HTR-8/SVneo (cell line): ENCODE measurements at places on chromosomes 6 and 20.
A peak's percentile ranks its signal among the peaks of the same experiment; 100 is the strongest.

GRCh38 chr6:52994839-52995088 lies 320 bp downstream of the GSTA4 start:
- DNase-seq, result peak; percentile 30

DNA sequence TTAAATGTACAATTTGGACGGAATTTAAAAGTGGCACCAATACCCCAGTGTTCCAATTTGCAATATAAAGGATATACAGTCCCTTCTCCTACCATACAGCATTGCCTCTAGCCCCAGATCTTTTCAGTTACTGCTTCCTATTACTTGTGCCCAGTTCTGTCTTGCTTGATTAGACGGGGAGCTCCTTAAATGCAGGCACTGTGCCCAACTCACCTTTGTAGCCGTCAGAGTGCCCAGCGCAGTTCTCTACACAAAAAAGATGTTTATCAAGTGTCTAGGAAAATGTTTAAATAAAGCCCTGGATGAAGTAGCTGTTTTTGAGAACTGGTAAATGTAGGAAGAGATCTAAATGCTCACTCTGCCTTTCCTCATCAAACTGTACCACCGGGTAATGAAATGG lies 7.6 kb downstream of the TAP2 start:
- DNase-seq, result no peak

DNA sequence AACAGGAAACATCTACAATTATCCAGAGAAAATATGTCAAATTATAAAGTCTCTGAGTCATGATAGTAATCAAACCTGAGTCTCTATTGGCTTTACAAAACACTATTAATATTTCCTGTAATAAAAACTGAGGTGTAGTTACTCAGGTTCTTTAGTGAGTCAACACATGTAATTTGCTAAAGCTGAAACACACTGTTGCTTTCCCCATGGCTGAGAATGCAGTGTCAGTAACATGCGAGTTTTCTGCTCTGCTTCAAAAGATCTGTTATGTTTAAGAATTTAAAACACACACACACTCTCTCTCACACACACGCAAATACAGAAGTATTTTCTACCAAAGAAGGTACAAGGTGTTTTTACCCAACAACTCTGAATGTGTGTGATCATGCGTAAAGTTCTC lies 38.6 kb downstream of the ATXN1 start:
- no peak for DNase-seq

- DNase-seq, result peak; percentile 11
These were observed 58.2 kb upstream of the NKX2-2 start for GRCh38 chr20:21571841-21572690.

DNA sequence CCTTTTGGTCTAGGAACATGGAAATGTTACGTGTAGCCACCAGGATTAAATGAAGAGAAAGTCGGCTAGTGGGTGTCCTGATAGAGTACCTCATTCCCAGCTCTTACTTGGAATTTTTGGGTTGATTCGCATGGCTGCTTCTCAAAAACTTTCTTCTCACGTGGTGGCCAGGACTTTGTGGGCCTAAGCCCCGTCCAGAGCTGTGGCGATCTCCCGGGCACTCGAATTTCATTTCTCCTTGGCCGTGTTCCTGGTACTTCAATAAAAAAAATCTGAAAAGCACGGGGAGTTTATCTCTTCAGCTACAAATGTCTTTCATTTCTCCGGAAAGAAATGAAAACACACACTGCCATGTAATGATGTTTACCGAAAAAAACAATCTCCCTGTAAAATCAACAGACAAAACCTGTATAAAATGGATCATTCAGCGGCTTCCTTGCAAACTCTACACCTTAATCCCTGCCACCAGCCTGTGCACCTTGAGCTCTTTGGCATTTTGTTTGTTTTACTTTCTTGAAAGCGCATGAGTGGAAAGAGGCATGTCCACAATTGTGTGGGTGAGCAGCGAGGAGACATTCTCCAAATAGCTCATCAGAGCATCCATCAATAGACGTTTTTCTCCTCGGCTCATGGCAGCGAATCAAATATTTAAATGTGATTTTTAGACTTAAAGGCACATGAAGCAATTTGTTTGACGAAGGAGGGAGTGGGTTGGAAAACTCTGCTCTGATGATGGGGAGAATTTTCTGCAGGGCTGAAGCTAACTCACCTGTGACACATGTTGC lies 173.1 kb downstream of the TFAP2C start:
- no peak for DNase-seq

DNA sequence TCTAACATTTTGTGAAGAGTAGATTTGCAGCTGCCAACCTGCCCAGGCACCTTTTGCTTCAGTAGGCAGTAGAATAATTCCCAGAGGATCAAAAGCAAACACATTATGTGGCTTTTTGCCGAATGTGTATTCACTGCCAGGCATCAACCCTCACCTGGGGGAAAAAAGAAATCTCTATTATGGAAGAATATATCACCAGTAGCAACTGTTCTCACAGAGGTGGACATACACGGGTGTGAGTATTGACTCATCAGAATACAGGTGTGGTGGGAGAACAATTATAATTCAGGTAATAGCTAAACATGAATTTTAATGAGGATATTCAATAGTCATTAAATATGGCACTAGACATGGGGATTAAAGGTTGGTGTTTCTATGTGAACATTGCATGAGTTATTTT lies 910.7 kb downstream of the TFAP2A start:
- DNase-seq, result no peak

DNA sequence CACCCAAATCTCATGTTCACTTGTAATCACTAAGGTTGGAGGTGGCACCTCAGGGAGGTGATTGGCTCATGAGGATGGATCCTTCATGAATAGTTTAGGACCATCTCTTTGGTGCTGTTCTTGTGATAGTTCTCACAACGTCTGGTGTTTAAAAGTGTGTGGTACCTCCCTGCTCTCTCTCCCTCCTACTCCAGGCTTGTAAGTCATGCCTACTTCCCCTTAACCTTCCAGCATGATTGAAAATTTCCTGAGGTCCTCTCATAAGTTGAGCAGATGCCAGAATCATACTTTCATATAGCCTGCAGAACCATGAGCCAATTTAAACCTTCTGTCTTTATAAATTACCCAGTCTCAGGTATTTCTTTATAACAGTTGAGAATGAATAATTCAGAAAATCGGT lies 16.6 kb downstream of the HLA-A start:
- DNase-seq, result no peak

DNA sequence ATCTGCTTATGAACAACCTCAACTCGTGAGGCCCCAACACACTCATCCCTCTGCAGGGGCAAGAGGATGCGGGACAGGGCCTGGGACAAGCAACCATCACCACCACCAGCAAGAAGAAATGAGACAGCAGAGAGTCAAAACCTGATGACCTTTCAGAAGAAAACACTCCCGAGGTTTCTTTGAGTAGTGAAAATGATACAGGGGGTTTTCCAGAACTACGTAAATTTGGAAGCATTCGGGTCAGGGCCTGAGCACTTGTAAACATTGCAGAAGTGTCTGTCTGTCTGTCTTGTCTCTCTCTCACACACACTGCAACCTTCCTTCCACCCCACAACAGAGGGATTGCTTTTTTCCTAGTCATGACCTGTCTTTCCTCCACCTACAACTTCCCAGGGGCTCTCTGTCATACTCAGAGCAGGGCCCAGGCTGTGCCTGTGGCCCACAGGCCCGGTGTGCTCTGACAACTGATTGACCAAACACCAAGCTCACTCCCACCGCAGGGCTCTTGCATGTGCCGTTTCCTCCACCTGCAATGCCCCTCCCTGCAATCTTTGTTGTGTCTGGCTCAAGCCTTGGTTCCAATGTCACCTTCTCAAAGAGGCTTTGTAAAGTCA lies 90.9 kb downstream of the BMP7 start:
- no peak for DNase-seq

GRCh38 chr20:1867495-1868260 lies 27.5 kb upstream of the SIRPA start:
- no peak for DNase-seq

GRCh38 chr20:43188234-43188653 lies 1.5 kb downstream of the PTPRT start:
- no peak for DNase-seq
